ENCODE measurements at places on chromosomes 4 and X.
A peak's percentile ranks its signal among the peaks of the same experiment; 100 is the strongest.

- peak; percentile 6 for DNase-seq
These were observed at the start of gene BEX3 for GRCh38 chrX:103376118-103376978. TSS of gene BEX3 (plus strand) at chrX:103376538. CDS start at chrX:103377522, 984 bp downstream.

- DNase-seq = no peak
These were observed 11.5 kb upstream of the CCDC149 start for GRCh38 chr4:24924309-24924781.

- no peak for DNase-seq
These were observed 100.3 kb downstream of the EMCN start for GRCh38 chr4:100417565-100417964.

DNA sequence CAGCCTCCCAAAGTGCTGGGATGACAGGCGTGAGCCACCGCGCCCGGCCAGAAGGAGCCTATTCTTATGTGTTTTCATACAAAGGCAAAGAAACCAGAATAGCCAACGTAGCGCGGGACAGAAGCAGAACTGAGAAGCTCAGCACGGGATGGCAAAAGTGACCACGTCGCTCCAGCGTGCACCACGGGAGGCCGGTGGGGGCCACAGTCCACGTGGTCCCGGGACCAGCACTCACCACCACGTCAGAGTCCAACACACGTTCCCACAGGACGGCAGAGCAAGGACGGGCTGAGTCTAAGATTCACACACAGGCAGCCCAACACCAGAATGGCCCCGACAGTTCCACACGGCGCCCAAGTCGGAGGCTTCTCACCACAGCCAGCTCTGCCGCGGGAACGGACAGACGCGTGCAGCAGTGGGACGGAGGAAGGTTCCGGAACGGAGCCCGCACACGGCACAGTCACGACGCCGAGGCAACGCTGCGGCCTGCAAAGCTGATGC is 18.8 kb upstream of the GTPBP6 start:
- DNase-seq = no peak

- DNase-seq = no peak
These were observed 680.0 kb downstream of the TRIML1 start for GRCh38 chr4:188819233-188819632.
